ENCODE measurements at places on chromosomes 2 and 18.

DNA sequence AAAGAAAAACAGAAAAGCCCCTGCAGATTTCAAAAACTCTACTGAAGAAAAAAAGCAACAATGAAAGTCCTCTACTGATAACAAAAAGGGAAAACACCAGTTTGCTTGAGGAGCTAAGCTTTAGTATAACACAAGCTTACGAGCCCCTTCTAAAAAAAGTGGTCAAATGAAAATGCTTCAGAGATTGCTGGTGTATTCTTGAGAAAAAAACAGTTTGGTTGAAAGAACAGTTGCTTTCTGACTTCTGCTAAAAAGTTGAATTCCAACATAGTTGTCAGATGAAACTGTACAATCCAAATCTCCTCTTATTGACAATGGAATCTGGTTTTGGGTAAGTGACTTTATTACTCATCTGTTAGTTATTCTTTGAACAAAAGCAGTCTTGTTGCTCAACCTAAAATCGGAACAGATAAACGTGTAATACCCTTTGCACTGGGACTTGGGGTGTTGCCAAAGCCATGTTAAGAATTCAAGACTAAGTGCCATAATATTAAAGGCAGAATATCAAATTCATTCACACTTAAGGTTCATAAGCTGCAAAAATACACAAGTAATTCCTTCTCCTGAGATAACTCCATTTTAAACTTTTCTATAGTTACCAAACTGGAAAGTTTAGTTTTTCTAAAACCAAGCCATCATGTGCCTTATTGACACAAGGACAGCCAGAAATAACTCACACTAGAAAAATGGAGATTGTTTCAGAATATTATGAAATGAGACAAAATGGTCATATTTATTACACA is 45.3 kb upstream of the SPAG16 start:
- no peak for DNase-seq

- DNase-seq = no peak
Observed at GRCh38 chr2:61937886-61938285, 32.4 kb downstream of the COMMD1 start.

DNA sequence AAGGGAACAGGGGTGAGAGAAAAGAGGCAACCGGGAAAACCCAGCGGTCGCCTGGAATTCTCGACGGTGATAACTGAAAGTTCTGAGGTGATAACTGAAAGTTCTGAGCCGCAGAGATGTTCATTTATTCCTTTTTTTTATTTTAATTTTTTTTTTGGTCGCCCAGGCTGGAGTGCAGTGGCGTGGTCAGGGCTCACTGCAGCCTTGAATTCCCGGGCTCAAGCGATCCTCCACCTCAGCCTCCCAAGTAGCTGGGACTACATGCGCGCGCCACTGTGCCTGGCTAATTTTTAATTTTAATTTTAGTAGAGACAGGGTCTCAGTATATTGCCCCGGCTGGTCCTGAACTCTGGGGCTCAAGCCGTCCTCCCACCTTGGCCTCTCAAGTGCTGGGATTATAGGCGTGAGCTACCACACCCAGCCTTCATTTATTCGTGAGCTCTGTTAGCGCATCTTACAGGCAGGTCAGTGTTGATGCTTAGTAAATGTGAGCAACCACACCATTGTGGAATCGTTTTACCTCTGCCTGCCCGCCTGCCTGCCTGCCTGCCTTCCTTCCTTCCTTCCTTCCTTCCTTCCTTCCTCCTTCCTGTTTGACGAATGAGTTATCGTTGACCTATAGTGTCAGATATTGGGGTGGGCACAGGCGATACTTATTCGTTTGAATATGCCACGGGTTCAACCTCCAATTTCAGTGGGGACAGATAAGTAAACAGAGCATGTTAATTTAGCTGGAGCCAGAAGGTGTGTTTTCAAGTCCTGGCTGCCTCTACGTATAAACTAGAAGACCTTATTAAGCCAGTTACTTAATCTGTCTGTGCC is 557 bp upstream of the E2F6 start:
- peak; percentile 16 for DNase-seq

DNA sequence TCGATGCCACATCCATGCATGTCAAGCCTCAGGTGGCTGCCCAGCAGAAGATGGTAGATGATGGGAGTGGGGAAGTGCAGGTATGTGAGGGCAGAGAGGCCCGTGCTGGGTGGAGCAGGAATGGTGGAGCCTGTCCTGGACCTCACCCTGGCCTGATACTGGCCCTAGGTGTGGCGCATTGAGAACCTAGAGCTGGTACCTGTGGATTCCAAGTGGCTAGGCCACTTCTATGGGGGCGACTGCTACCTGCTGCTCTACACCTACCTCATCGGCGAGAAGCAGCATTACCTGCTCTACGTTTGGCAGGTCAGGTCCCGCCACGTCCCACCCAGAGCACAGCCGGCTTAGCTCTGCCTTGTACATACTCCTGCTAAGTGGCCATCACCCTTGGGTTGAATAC is 13.0 kb downstream of the VIL1 start:
- DNase-seq = no peak

DNA sequence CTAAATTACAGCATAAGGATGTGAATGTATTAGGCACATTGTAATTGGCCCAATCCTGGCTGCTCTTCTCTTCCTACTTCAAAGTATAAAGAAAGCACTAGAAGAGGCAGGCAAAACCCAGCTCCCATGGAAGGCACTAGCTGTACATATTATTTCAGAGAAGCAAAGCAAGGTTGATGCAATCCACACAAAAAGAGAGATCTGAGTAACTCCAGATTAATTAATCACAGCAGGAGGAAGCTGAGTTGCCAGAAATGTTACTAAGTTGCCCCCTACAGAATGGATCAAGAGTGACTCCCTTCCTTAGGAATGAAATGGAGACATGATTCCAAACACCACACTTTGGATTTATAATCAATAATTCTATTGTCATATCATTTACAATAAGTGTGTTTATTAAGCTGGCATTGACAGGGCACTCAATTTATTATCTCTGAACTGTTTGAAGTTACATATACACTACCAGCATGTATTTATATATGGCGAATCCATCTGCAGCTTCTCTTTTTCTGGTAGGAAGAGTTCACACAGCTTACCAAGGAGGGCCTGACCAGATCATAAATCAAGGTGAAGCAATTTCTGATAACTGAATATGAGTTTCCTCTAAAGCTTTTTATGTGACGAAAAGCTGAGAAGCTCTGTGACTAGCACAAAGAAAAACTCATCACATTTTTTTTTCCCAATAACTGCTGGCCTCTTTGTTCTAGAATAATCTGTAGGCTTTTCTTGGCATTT is 393.1 kb upstream of the LYPD1 start:
- DNase-seq = no peak

DNA sequence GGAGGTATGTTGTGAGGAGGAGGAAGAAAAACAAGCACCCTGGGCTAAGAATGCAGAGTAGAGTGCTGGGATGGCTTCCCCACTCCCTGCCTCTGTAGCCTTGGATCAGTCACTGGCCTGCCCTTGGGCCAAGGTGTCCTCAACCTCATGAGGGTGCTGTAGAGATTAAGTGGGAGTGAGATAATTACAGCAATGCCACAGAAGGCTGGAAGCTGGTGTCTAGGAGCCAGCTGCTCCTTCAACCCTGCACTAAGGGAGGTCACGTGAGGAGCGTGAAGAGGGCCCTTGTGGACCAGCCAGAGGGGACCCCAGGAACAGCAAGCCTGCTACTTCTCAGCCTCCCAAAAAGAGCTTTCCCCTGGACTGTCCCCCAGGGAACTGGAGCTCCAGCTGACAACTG is 95.2 kb downstream of the TTC32 start:
- DNase-seq = no peak

- no peak for DNase-seq
Observed at GRCh38 chr2:100130595-100131391, 11.6 kb downstream of the AFF3 start.

DNA sequence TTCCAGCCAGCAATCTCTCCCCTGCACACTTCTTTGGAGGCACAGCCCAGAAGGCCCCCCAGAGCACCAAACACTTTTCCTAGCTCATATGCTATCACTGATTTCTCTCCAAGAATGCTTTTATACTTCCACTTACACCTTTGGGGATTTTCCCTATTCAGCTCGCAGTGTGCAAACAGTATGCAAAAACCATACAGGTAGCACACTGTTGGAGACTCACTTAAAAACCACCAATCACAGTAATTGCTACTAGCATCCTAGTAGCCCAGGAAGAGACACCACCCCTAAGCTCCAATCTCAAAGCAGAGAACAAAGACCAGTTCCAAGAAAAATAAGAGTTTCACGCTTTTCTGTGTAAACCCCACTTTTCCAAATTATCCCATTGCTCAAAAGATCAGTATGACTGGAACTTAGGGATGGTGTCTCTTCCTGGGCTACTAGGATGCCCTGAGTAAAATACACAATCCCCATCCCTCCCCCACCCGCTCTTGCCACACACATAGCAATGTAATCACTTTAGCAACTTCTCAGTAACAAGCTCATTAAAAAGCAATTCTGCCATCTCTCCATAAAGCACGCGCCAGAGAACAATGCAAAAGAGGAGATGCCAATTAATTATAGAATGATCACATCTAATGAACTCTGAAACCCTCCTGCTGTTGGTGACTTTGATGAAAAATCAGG is 43.0 kb downstream of the KLF7 start:
- no peak for DNase-seq

GRCh38 chr2:182144041-182144775 is 158.6 kb downstream of the PPP1R1C start:
- DNase-seq = no peak
